Non-pigmented ciliary epithelial cell (primary cell): ENCODE measurements at places on chromosomes 1 and 21.

GRCh38 chr1:47030170-47030805, 6.8 kb downstream of the CYP4X1 start:
- no peak for DNase-seq

- no peak for DNase-seq
These were observed 676.6 kb downstream of the USP25 start for GRCh38 chr21:16406355-16406754.

- no peak for DNase-seq
These were observed 135.7 kb upstream of the L1TD1 start for GRCh38 chr1:62058956-62059355.

GRCh38 chr1:39427374-39427773, 64.1 kb upstream of the BMP8A start:
- DNase-seq, result no peak

DNA sequence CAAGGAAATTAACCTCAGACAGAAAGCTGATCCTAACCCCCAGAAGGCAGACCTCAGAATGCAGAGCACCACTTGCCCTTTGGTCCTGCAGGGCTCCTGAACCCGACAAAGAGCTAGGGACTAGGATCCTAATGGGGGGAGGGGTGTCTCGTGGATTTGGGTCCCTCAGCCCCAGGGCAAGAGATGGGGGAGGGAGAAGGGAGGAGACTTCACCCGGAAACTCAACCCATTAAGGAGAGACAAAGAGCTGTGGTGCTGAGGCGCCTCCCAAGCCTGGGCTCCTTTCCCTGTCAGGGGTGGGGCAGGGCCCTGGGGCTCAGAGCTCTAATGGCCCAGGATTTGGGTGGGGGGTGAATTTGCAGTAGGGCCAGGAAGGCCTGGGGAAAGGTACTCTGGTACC, 2.9 kb downstream of the NECTIN4 start:
- no peak for DNase-seq

- no peak for DNase-seq
These were observed 142.8 kb downstream of the ZZZ3 start for GRCh38 chr1:77539519-77540142.

GRCh38 chr1:230066031-230066430, 1.0 kb upstream of the GALNT2 start:
- no peak for DNase-seq

- DNase-seq, result no peak
These were observed 10.1 kb downstream of the TRAF5 start for GRCh38 chr1:211336775-211337174.

GRCh38 chr1:15523104-15524020, 653 bp downstream of the CASP9 start:
- no peak for DNase-seq

DNA sequence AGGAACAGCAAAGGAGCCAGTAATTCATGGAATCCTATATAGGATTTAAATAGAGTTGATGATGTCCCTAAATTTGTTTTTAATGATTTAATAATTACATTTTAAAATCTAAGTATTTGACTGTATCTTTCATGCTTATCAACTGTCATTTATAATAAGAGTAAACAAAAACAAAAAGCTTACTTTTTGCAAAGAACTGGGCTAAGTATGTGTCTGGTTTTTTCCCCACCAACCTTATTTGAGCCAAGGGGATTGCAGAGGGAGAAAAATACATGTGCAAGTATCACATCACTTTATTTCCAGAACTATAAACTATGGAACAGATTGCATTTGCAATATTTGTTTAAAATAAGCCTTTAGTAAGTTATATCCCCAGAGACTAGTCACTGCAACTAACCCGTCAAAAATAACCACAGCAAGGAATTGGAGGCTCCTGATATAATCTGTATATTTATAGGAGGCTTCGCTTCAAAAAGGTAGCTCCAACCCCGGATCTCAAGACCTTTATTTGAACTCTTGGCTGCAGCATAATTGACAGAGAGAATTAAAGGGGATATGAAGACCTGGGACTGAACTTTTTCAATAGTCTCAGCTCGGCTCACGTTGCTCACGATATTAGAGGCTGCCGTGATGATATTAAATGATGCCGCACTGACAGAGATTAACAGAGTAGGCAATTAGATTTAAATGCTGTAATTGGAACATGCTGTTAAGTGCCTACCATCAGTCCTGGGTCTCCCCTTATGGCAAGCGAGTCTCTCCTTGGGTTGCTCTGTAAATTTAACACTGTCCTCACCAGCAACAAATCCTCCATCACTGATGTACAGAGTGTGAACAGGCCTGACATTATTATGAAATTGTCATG, 329.1 kb upstream of the NFIA start:
- no peak for DNase-seq

GRCh38 chr1:247060771-247061170, 17.8 kb downstream of the ZNF670 start:
- no peak for DNase-seq

DNA sequence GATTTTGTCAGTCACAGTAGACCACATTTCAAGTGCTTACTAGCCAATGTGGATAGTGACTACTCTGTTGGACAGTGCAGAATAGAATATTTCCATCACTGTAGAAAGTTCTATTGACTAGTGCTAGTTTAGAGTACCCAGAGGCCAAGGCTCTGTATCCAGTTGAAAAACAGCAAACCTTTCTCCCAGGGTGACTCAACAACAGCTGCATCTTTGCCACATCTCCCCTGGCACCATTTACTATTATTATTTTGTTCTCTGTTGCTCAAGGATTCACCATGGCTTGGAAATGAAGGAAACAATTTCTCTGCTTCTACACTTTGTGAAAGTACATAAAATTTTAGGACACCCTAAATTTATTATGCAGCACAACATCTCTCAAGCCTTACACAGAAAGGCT, 85.3 kb upstream of the WDR26 start:
- no peak for DNase-seq
